ENCODE measurements at places on chromosomes 16 and 17. TPM values are rescaled to one million over a fixed set of nuclear protein-coding genes. Genes with fewer than 3 reads are reported as not detected.

Gene PPP1R9B
- total RNA-seq = 39.2 TPM

Gene FNDC8
- not detected for total RNA-seq

Gene SUMO2
- total RNA-seq = 67.1 TPM

Gene MYADML2
- not detected for total RNA-seq

Gene CLDN9
- not detected for total RNA-seq

Gene COG1
- total RNA-seq = 16.1 TPM

Gene KRTAP9-4
- not detected for total RNA-seq
